ENCODE measurements at places on chromosomes 2 and 18. TPM values are rescaled to one million over a fixed set of nuclear protein-coding genes. Genes with fewer than 3 reads are reported as not detected.

CNRIP1 gene
- 7.6 TPM for total RNA-seq

- DNase-seq = no peak
Measured at GRCh38 chr18:74182335-74182734, 34.0 kb downstream of the TIMM21 start.

DNA sequence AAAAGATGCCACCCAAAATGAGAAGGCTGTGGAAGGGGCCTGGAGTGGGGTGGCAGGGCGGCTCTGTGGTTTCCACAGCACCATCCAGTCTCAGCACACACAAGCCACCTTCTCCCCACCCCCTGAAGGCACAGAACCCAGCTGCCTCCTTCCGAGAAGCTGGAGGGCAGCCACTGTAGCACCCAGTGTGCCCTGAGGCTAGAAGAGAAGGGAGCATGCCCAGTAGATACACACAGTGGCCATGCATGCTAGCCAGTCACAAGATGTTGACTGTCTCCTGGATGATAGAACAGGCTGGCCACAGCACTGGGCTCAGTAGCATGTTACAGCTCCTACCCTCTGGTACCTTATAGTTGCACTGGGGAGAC lies 148.9 kb upstream of the EPAS1 start:
- DNase-seq = no peak

- no peak for DNase-seq
Measured at GRCh38 chr18:67010919-67011318, 407.0 kb upstream of the CDH19 start.

TUBA4B gene
- not detected for total RNA-seq
